ENCODE measurements at places on chromosomes 2 and 18. TPM values are rescaled to one million over a fixed set of nuclear protein-coding genes. Genes with fewer than 3 reads are reported as not detected.
A peak's percentile ranks its signal among the peaks of the same experiment; 100 is the strongest.

The TNS1 gene
- total RNA-seq: 1,330 TPM

- H3K4me1 ChIP-seq: peaks cover 92% of the 10 kb centered on the region
- H3K27ac ChIP-seq: no peak overlapping the region
- H3K27me3 ChIP-seq: no peaks in the 10 kb centered on the region
- H3K36me3 ChIP-seq: no peaks in the 10 kb centered on the region
These were observed 24.3 kb downstream of the NCKAP1 start for GRCh38 chr2:183014005-183014404.

DNA sequence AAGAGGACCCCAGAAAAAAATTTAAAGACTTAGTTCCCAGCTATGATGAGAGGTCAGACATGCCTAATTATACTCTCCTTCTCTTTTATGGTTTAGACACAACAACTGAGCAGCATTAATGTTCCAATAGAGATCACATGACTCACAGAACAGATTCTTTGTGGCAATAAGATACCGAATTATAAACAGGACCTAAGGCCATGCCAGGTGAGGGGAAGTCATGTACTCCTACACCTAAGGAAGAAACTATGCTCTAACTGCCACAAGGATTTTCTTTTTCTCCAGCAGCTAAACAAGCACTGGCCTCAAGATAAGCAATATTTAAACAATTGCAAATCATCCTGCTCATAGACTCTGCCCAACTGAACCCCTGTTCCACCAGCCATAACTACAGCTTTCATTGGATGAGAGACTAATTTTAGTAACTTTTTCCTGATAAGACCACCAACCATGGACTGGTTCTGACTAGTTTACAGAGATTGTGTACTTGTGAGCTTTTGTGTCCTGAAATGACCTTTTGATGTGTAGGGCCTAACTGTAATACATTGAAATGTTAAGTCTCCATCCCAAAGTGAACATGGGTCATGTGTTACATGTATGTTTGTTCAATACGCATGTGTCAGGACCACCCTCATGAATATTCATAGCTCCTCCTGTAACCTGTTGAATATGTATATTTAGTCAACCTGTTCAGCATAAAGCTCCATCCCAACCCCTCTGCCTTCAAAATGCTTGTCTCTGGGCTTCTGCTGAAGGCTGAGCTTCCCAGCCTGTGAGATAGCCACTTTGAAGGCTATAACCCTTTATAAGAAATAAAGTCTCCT, 21.6 kb upstream of the NFE2L2 start:
- H3K27ac ChIP-seq: no peak overlapping the region
- no peak for DNase-seq
- peaks cover 11% of the 10 kb centered on the region for H3K4me1 ChIP-seq
- no peaks in the 10 kb centered on the region for H3K27me3 ChIP-seq
- no peak overlapping the region for H3K4me3 ChIP-seq
- no peaks in the 10 kb centered on the region for H3K36me3 ChIP-seq

- H3K27ac ChIP-seq: no peak overlapping the region
- no peak for DNase-seq
- H3K4me3 ChIP-seq: no peak overlapping the region
- no peaks in the 10 kb centered on the region for H3K36me3 ChIP-seq
- no peaks in the 10 kb centered on the region for H3K27me3 ChIP-seq
- H3K4me1 ChIP-seq: no peaks in the 10 kb centered on the region
These were observed 159.2 kb upstream of the SCN7A start for GRCh38 chr2:166653185-166653813.

DNA sequence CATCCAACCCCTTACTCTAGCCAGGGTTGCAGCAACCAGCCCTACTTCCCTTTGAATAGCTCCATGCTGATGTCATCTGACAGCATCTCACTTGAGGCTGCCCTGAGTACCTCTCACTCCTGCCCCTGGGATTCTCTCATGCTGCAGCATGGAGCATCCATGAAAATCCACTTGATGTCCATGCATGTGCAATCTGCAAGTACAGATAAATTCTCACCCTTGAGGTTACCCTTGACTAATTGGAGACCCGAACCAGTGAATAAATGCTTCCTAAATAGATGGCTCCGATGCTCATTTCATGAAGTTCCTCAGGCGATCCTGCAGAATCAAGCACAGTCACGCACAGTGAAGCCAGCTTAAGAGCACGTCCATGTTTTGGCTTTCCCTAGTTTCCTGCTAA, 298.3 kb downstream of the RBM43 start:
- no peak overlapping the region for H3K4me3 ChIP-seq
- no peak for DNase-seq
- H3K27ac ChIP-seq: no peak overlapping the region
- H3K27me3 ChIP-seq: no peaks in the 10 kb centered on the region

DNA sequence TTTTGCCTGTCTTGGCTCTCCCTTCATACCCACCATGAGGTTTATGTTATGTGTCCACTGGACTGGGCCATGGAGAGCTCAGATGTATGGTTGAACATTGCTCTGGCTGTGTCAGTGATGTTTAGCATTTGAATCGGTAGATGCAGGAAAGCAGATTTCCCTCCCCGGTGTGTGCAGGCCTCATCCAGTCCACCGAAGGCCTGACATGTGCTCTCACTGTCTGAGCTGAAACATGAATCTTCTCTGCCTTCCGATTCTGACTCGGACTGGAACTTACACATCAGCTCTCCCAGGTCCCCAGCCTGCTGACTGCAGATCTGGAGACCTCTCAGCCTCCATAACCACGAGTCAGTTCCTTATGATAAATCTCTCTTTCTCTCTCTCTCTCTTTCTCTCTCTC, 72.4 kb upstream of the SLC66A3 start:
- H3K4me3 ChIP-seq: no peak overlapping the region
- no peaks in the 10 kb centered on the region for H3K4me1 ChIP-seq
- peak; percentile 60 for DNase-seq
- H3K36me3 ChIP-seq: no peaks in the 10 kb centered on the region
- H3K27ac ChIP-seq: no peak overlapping the region
- no peaks in the 10 kb centered on the region for H3K27me3 ChIP-seq

Data from esophagus muscularis mucosa (tissue), 4 donors.